Stimulated activated CD8-positive, alpha-beta memory T cell treated with anti-CD3 and anti-CD28 coated beads, Interleukin-7, amount 100 ng/mL, for 1 hour (primary cell): ENCODE measurements at places on chromosomes 3 and 15.

DNA sequence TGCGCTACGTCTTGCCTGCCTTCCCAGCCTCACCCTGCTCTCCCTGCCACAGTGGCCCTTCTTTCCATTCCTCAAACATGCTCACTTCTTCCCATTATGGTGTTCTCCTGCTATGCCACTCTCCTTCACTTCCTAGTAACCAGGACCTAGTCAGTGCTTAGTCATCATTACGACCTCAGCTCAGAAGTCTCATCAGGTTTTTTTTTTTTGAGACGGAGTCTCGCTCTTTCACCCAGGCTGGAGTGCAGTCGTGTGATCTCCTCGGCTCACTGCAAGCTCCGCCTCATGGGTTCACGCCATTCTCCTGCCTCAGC lies 149.5 kb downstream of the GREM1 start:
- DNase-seq: no peak

- no peak for DNase-seq
These were observed 59.5 kb downstream of the ZNF609 start for GRCh38 chr15:64519897-64520296.

DNA sequence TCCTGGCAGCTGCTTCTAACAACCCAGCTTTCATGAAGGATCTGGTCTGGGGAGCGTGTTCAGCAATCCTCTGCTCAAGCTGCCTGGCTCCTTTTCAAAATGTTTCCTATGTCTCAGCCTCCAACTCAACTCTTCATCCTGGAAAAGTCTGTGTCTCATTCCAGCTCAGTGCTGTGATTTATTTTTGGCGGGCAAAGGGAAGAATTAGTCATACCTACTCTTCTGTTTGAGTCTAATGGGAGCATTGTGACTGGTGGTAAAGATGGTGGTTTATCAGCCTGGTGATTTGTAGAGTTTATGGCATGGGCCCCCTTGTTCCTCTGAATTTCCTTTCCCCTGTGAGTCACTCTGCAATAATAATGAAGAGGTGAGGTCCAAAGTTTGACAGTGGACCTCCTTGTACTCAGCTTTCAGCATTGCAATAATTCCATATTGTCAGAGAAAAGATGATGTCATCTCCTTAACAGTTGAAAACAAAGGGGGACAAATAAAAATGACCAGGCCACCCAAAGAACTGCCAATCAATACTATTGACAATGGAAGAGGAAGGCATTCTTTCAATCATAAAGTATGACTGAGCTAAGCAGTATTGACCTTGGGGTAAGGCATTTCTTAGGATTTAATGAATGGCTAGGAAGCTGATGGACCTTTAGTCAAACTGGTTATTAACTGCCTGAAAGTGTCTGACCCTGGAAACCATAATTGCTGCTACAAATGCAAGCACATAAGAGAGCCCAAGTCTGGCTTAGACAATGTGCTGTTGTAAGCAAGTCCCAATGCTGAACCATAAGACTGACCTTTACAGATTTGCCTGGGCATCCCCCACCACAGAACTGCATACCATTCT lies 204.7 kb upstream of the MCTP2 start:
- no peak for DNase-seq

DNA sequence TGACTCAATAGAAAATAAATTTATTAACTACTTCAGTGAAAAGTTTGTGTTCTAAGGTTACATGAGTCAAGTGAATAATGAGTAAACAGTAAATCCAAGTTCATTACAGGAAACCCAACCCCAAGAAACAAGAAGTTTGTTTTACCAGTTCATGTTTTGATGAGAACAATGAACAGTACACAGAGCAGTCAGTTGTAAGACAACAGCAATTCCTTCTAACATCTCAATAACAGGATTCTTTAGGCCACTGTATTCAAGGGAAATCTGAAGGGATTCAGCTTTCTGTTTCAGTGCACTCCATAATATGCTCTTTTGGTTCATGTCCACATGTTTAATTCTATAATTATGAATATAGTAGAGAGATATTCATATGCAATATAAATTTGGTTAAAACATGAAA lies 18.4 kb downstream of the ATR start:
- DNase-seq: no peak

DNA sequence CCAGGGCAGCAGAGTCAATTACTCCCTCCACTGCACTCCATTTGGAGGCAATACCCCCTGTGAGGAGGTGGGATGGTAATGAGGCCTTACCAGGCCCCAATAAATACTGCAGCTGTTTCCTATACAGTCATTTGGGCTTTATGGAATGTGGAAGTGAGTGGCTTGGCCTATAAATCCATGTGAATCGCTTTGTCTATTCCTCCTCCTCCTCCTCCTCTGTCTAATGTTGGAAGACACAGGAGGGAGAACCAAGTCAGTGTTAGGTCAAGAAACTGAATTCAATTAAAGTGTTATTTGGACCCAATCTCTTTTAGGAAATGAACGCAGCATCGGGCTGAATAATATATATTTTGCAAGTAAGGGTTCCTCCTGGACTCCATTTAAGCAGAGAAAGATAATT lies 17.3 kb upstream of the SRGAP3 start:
- DNase-seq: no peak

DNA sequence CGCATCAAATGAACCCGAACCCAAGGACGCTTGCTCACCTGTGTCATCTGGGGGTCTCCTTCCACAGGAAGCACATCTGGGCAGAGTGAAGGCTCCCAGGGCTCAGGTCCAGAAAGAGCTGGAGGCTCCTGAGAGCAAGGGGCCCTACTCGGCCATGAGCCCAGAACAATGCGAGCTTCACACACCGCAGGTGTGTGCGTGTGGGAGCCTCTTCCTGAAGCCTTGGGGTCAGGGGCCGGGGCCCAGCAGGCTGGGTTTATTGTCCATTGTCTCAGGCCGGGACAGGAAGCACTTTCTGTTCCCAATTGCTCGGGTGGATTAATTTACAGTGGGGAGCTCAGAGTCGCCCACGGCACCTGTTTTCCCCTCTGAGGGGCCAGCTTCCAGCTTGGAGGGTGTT lies 74.8 kb downstream of the RPN1 start:
- no peak for DNase-seq

DNA sequence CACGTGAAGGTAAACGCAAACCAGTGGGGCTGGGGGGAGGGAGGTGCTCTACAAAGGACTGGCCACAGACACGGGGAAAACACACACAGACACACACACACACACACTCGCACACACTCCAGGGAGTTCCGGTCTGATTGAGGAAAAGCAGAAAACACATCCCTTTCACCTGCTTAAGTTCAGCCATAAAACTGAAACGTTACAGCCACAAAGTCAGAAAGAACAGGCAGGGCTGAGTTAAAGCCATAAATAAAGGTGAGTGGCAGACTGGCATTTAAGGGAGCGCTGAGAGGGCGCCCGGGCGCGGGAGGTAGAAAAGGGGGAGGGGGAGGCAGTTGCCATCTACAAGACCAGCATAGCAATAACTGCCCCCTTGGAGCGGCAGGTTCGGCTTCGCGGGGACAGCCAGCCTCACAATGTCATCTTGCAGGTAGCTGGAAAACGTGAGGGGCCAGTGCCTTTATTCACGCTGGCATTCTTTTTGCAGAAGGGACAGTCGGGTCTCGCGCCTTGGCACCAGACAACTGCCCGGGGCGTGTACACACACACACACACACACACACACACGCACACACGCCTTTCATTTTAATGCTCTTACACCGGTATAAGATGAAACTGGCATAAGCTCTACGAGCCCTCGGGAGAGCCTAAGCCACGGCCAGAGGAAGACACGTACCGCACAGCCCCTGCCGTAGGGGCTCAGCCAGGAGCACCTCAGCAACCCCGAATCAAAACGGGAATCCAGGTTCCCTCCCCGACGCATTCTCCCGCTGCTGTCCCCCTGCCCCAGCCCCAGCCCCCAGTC lies 866 bp downstream of the TNIK start:
- peak; percentile 27 for DNase-seq

DNA sequence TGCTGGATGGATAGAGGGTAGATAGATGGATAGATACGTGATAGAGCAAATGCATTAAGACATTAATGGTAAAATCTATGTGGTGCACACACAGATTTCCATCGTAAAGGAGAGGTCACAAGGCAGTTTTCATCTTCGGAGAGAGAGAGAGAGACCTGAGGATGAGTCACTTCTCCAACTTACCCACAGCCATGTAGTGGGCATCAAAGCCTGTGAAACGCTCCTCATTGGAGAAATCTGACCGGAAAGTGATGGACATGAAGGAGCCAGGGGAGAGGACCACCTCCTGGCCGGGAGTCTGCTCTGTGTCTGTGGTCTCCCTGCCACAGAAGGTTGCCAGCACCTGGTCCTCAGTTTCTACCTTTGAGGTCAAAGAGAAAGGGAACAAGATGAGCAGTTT lies 29.2 kb downstream of the MASP1 start:
- no peak for DNase-seq

DNA sequence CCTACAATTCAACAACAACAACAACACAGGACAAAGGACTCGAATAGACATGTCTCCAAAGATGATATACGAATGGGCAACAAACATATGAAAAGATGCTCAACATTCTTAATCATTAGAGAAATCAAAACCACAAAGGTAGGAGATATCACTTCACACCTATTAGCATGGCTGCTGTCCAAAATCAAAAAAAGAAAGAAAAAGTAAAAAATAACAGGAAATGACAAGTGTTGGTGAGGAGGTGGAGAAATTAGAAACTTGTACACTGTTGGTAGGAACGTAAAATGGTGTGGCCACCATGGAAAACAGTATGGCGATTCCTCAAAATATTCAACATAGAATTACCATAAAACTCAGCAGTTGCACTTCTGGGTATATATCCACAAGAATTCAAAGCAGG lies 312.3 kb upstream of the STT3B start:
- DNase-seq: no peak

DNA sequence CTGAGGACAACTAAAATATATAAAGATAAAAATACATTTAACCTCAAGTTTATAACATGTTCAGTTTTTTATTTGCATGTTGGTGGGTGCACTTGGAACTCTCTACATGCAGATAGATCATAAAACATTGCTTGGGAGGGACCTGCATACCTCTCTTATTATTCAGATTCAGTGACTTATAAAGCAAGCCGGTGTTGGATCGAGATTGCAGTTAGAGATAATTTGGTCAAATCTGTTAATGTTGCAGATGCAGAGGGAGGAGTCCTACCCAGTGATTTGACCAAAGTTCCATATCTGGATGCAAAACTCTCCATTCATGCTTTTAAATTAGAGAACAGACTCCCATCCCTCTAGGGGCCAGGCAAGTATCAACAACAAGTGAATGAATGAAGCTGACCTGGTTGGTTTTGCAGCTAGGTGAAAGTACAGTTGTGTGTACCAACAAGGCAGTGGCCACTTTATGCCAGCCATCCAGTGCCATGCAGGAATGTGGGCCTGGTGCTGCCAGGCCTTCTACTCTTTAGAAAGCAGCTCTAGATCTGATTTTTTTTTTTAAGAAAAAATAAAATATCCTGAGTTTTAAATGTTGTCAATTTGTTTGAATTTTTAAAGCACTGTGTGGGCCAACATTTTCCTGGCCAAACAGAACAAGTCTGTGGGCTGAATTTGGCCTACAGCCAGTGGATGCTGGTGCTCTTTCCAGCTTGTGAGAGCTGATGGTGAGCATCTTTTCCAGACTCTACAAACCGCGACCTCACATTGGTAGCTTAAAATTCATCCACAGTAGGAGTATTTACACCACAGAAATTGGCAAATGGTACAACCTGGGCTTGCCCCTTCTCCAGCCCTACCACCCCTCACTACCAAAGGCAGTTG lies 12.3 kb downstream of the CDIN1 start:
- no peak for DNase-seq

DNA sequence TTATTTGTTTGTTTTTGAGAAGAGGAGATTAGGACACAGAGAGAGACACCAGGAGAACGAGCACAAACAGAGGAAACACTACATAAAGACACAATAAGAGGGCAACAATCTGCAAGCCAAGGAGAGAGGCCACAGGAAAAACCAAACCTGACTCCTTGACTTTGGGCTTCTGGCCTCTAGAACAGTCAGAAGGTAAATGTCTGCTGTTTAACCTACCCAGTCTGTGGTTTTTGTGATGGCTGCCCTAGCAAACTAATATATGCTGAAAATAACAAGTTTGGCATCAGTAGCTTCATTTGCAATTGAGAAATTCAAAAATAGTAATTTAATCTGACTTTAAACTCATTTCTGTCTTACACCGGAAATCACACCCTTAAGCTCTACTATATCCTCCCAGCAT lies 110.2 kb downstream of the P3H2 start:
- no peak for DNase-seq

- no peak for DNase-seq
These were observed 72.6 kb upstream of the MFGE8 start for GRCh38 chr15:88985547-88986393.

DNA sequence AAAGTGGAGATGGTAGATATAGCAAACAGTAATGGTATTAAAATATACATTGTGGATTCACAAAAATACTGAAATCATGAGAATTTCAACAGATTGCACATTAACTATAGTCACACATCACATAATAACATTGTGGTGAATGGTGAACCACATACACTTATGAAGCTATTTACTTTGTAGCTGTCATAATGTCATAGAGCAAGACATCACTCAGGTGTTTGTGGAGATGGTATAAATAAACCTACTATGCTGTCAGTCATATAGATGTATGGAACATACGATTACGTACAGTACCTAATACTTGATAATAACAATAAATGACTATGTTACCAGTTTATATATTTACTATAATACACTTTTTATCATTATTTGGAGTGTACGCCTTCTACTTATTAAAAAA lies 1416.0 kb upstream of the ALCAM start:
- DNase-seq: no peak

DNA sequence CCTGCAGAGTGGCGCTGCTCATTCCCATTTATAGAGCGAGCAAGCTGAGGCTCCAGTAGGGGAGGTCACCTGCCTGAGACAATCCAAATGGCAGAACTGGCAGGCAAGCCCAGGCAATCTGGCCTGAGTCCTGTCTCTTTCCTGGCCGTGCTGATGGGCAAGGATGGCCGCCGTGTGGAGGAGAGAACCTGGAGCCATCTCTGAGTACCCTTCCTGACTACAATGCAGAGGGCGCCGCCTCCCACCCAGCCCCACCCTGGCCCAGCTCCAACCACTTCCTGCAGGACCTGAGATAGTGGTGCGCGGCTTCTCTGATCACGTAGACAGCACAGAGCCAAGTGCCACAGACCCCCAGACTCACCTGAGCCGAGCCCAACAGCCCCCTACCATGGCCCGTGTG lies 7.0 kb downstream of the TLR9 start:
- DNase-seq: no peak

DNA sequence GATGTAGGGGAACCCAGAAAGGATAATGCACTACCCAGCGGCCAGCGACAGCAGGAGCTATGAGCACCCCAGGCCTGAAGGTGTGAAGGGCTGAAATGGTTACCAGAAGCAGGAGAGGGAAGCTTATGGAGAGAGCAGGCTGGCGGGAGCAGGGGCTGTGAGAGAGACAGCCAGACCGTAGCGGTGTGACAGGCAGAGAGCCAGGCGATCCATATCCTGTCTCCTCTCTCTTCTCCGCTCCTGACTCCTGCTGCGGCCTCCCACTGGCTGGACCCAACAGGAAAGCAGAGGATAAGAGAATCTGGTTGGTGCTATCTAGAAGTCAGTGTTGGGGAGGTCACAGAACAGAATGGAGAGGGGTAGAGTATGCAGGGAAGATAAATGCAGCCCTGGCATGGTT lies 49.9 kb downstream of the BTD start:
- DNase-seq: no peak
